Type B pancreatic cell (in vitro differentiated cells): ENCODE measurements at places on chromosomes 16 and 17. TPM values are rescaled to one million over a fixed set of nuclear protein-coding genes. Genes with fewer than 3 reads are reported as not detected.

SCGB1C2 gene
- not detected in 2 replicates for total RNA-seq

SLC9A5 gene
- 1.0 and 4.4 TPM in 2 replicates for total RNA-seq

- H3K4me3 ChIP-seq: no peak overlapping the region
- no peak for DNase-seq
- peaks cover 24% of the 10 kb centered on the region for H3K27me3 ChIP-seq
- H3K36me3 ChIP-seq: no peaks in the 10 kb centered on the region
- no peak overlapping the region for H3K27ac ChIP-seq
Observed at GRCh38 chr17:6487251-6488007, 43.2 kb downstream of the PIMREG start.

DNA sequence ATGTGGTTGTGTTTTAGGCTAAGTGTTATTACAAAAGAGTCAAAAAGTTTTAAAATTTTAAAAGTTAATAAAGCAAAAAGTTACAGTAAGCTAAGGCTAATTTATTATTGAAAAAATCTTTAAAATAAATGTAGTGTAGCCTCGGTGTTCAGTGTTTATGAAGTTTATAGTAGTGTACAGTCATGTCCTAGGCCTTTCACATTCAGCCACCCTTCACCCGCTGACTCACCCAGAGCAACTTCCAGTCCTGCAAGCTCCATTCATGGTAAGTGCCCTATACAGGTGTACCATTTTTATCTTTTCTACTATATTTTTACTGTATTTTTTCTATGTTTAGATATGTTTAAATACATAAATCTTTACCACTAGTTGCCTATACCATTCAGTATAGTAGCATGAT is 98.5 kb upstream of the RPRML start:
- peaks cover 6% of the 10 kb centered on the region for H3K36me3 ChIP-seq
- H3K27ac ChIP-seq: no peak overlapping the region
- no peaks in the 10 kb centered on the region for H3K27me3 ChIP-seq
- H3K4me1 ChIP-seq: no peaks in the 10 kb centered on the region
- DNase-seq: no peak

- H3K4me1 ChIP-seq: no peaks in the 10 kb centered on the region
- H3K27me3 ChIP-seq: peaks cover 6% of the 10 kb centered on the region
- no peak overlapping the region for H3K27ac ChIP-seq
- H3K36me3 ChIP-seq: no peaks in the 10 kb centered on the region
- H3K4me3 ChIP-seq: no peak overlapping the region
Observed at GRCh38 chr17:67576471-67577115, 141.1 kb upstream of the NOL11 start.

DNA sequence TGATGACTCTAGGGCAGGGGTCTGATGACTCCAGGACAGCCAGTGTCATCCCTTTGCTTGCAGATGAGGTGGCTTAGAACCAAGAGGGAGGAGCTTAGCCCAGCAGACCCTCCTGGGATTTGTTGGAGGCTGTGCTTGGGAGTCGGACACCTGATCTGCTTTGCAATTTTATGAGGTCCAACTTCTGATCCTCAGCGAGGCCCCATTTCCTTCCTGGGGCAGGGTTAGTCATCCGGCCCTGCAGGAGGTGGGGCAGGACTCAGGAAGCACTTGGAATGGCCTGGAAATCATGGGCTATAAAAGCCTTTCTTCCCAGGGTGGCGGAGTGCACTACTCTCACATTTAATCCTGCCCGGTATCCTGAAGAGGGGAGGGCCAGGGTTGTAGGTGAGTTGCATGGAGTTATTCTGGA is 168.5 kb downstream of the MSI2 start:
- no peaks in the 10 kb centered on the region for H3K27me3 ChIP-seq
- no peak overlapping the region for H3K27ac ChIP-seq
- H3K4me3 ChIP-seq: no peak overlapping the region
- peaks cover 18% of the 10 kb centered on the region for H3K36me3 ChIP-seq
- peaks cover 37% of the 10 kb centered on the region for H3K4me1 ChIP-seq
- DNase-seq: no peak
